ENCODE measurements at places on chromosomes 5 and 9. TPM values are rescaled to one million over a fixed set of nuclear protein-coding genes. Genes with fewer than 3 reads are reported as not detected.

DNA sequence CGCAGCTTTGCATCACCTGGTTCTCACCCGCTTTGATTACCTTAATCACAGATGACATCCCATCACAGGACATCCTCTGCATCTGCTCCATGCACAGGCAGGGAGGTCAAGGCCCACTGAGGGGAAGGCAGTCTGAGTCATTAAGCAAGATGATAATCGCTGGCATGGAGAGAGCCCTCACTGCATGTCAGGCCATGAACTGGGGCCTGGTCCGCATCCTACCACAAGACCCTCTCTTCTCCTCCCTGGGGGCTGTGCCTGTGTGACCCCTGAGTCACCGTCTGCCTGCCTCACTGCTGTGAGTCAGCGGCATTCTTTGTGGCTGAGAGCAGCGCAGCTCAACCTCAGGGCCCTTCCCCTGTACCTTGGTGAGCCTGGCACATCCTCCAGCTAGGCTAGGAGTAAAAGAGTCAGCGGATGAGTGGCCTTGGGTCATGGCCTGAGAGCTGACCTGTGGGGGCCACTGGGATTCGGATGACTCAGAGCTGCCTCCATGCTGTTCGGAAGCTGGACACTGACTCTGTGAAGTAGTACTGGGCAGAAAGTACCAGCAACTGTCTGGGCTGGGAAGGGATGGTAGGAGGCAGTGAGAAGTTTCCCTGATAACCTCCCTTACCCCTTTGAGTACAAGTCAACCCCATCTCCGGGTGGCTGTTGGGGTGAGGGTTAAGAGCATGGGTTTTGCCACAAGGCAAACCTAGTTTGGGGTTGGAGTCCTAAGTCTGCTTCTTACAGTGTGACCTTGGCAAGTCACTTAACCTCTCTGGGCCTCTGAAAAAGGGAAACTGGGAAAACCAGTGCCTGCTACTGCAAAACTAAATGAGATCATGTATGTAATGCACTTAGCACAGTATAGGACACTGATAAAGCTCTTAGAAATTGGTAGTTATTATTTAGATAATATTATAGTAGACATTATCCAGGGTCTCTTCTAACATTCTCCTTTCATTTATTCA, 14.6 kb upstream of the ARSI start:
- H3K27ac ChIP-seq = no peak overlapping the region
- H3K4me1 ChIP-seq = peaks cover 11% of the 10 kb centered on the region
- no peak overlapping the region for H3K4me3 ChIP-seq
- no peaks in the 10 kb centered on the region for H3K27me3 ChIP-seq
- H3K36me3 ChIP-seq = no peaks in the 10 kb centered on the region

DNA sequence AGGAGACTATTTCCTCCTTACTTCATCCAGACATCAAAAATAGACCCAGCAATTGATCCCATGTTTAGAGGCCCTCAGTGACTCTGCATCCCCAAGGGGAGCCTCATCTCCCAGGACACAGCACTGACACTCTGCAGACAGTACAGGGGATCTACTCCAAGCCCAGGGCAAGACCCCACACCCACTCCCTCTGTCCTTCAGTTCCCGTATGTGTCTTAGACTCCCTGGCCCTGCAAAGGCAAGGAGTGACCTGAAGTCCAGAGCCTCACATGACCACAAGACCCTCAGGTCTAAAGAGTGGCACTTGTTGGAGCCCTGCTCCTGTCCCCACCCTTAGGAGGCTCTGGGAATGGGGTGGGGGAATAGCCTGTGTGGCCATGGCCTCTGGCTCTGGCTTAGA, 21.7 kb downstream of the IGIP start:
- peaks cover 15% of the 10 kb centered on the region for H3K4me1 ChIP-seq
- H3K27ac ChIP-seq = no peak overlapping the region
- H3K36me3 ChIP-seq = no peaks in the 10 kb centered on the region
- H3K27me3 ChIP-seq = no peaks in the 10 kb centered on the region
- no peak overlapping the region for H3K4me3 ChIP-seq

DNA sequence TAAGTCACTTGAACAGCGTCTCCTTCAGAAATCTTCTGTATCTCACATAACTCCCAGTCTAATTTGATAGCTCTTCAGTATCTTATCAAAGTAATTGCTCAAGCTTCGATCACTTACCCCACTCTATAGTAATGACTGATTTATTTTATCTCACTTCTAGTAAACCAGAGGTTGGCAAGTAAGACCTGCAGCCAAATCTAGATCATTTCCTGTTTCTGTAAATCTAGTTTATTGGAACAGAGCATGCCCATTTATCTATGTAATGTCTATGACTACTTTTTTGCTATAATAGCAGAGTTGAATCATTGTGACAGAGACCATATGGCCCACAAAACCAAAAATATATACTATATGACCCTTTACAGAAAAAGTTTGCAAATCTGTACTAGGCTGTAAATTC, 40.1 kb downstream of the TSSK1B start:
- no peaks in the 10 kb centered on the region for H3K36me3 ChIP-seq
- H3K4me1 ChIP-seq = no peaks in the 10 kb centered on the region
- no peak overlapping the region for H3K4me3 ChIP-seq
- no peak overlapping the region for H3K27ac ChIP-seq

DNA sequence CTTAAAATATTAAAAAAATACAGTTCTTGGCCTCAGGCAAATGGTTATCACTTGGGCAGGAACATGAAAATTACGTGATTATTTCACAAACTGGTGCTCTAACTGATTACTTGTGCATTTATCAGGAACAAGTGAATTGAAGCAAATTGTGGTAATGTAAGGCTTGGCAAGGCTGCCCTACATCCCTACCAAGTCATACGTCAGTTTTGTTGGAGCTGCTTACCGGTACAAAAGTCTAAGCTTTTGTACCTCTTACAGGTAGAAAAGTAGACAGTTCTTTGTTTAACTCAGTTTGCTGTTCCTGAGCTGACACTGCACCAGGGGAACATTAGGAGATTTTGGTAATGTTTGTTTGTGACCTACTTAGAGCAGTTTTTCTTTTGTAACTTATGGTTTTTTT, 2.2 kb downstream of the G3BP1 start:
- peaks cover 2% of the 10 kb centered on the region for H3K4me1 ChIP-seq
- peak overlapping the region; percentile 74 for H3K4me3 ChIP-seq
- DNase-seq = no peak
- H3K27me3 ChIP-seq = no peaks in the 10 kb centered on the region
- H3K36me3 ChIP-seq = peaks cover 16% of the 10 kb centered on the region

- no peak overlapping the region for H3K27ac ChIP-seq
- no peak for DNase-seq
- H3K4me1 ChIP-seq = no peaks in the 10 kb centered on the region
- no peaks in the 10 kb centered on the region for H3K36me3 ChIP-seq
These were observed 1429.3 kb downstream of the EFNA5 start for GRCh38 chr5:106241409-106241808.

GRCh38 chr9:96502539-96503373, 52.8 kb downstream of the HABP4 start:
- no peaks in the 10 kb centered on the region for H3K27me3 ChIP-seq
- H3K4me1 ChIP-seq = peaks cover 13% of the 10 kb centered on the region
- no peak overlapping the region for H3K27ac ChIP-seq
- no peaks in the 10 kb centered on the region for H3K36me3 ChIP-seq
- H3K4me3 ChIP-seq = no peak overlapping the region
- DNase-seq = no peak

GRCh38 chr9:5910413-5911057, 19.8 kb downstream of the MLANA start:
- no peaks in the 10 kb centered on the region for H3K4me1 ChIP-seq
- H3K4me3 ChIP-seq = no peak overlapping the region
- no peak for DNase-seq
- H3K27me3 ChIP-seq = no peaks in the 10 kb centered on the region
- peaks cover 42% of the 10 kb centered on the region for H3K36me3 ChIP-seq

GRCh38 chr5:36728697-36729543, 122.5 kb downstream of the SLC1A3 start:
- no peaks in the 10 kb centered on the region for H3K27me3 ChIP-seq
- H3K4me3 ChIP-seq = no peak overlapping the region
- H3K36me3 ChIP-seq = no peaks in the 10 kb centered on the region

DNA sequence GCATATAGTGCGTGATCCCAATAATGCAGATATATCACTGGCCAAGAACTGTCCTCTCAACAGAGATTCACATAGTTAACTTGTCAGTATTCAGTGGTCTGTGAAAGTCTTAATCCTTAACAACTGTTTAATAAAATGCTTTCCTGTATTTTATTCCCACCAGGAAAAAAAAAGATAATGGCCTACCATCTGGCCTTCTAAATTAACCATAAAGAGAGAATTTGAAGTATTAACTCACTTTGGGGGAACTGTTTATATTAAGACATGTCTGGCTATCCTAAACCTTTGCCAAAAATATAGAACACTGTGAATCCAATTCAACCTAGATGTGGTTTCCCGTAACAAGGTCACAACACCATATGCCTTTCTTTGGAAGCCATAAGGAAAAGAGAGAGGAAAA, 818 bp upstream of the FREM1 start:
- no peaks in the 10 kb centered on the region for H3K27me3 ChIP-seq
- peaks cover 18% of the 10 kb centered on the region for H3K4me1 ChIP-seq
- H3K36me3 ChIP-seq = no peaks in the 10 kb centered on the region
- no peak overlapping the region for H3K4me3 ChIP-seq

- no peak overlapping the region for H3K4me3 ChIP-seq
- H3K36me3 ChIP-seq = no peaks in the 10 kb centered on the region
- H3K27me3 ChIP-seq = no peaks in the 10 kb centered on the region
- H3K4me1 ChIP-seq = no peaks in the 10 kb centered on the region
- H3K27ac ChIP-seq = no peak overlapping the region
These were observed 1038.8 kb upstream of the ARRDC3 start for GRCh38 chr5:92421942-92422341.

DNA sequence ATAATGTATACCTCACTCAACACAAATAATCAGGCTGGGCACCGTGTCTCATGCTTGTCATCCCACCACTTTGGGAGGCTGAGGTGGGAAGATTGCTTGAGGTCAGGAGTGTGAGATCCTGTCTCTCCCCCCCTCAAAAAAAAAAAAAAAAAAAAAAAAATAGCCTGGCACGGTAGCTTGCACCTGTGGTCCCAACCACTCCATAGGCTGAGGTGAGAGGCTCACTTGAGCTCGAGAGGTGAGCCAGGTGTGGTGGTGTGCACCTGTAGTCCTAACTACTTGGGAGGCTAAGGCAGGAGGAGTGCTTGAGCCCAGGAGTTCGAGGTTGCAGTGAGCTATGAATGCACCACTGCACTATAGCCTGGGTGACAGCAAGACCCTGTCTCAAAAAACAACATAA, 9.6 kb upstream of the ETF1 start:
- no peak overlapping the region for H3K27ac ChIP-seq
- no peaks in the 10 kb centered on the region for H3K27me3 ChIP-seq
- H3K36me3 ChIP-seq = peaks cover 43% of the 10 kb centered on the region
- no peaks in the 10 kb centered on the region for H3K4me1 ChIP-seq

DNA sequence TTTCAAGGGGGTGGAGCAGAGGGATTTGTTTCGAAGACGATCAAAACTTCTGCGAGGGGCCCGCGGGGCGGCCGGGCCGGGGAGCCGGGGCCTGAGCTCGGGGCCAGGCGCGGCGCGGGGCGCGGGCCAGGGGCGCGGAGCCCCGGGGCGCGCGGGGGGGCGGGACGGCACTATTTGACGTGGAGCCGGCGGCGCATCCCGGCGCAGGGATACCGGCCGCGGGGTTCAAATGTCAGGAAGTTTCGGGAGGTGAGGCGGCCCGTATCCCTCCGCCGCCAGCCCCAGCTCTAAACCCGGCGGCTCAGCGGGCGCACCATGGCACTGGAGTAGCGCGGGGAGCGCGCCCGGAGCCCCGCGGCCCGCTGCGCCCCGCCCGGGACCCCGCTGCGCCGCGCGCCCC, at the start of gene LMX1B:
Gene LMX1B, plus strand, starts transcription at position 278 of the 400 bp plus-strand sequence. CDS start 522 bp downstream, outside the sequence.
- peak; percentile 64 for DNase-seq
- H3K4me1 ChIP-seq = peaks cover 39% of the 10 kb centered on the region
- H3K36me3 ChIP-seq = no peaks in the 10 kb centered on the region
- H3K4me3 ChIP-seq = peak within 1 kb of the TSS; percentile 59
- peak within 1 kb of the TSS; percentile 22 for H3K27ac ChIP-seq

DNA sequence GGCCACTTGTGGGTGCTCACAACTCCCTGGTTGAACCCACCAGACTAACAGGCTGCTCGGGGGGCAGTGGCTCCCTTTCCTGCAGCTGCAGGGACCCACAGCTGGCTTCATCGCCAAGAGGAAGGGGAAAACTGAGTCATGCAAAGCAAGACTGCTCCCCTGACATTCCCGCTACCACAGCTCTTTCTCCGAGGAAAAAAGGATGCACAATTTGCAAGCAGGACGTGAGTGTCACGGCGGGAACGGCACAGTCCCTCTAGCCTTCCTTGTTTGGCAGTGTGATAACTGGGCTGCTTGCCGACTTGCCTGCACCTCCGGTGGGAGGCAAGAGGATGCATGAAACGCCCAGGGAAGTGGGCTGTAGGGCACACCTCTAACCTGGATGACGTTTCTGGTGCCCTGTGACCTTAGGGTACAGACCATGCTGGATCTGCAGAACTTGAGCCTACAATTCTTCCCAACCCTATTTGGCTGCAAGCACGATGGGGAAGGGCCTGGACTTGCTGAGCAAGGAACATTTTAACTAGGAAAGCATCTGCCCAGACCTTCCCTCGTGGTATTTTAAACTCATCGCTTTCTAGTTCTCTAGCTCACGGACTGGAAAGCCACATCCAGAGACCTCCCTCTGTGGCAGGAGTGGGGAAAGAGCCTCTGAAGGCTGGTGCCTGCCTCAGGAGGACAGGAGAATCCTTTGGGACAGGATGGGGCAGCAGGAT, 7.8 kb downstream of the SH3PXD2B start:
- H3K4me1 ChIP-seq = peaks cover 75% of the 10 kb centered on the region
- peak overlapping the region; percentile 55 for H3K27ac ChIP-seq
- H3K4me3 ChIP-seq = no peak overlapping the region
- peak; percentile 57 for DNase-seq
- no peaks in the 10 kb centered on the region for H3K27me3 ChIP-seq

- no peak for DNase-seq
- no peaks in the 10 kb centered on the region for H3K27me3 ChIP-seq
- H3K27ac ChIP-seq = no peak overlapping the region
These were observed 48.9 kb upstream of the NRARP start for GRCh38 chr9:137350696-137351584.

DNA sequence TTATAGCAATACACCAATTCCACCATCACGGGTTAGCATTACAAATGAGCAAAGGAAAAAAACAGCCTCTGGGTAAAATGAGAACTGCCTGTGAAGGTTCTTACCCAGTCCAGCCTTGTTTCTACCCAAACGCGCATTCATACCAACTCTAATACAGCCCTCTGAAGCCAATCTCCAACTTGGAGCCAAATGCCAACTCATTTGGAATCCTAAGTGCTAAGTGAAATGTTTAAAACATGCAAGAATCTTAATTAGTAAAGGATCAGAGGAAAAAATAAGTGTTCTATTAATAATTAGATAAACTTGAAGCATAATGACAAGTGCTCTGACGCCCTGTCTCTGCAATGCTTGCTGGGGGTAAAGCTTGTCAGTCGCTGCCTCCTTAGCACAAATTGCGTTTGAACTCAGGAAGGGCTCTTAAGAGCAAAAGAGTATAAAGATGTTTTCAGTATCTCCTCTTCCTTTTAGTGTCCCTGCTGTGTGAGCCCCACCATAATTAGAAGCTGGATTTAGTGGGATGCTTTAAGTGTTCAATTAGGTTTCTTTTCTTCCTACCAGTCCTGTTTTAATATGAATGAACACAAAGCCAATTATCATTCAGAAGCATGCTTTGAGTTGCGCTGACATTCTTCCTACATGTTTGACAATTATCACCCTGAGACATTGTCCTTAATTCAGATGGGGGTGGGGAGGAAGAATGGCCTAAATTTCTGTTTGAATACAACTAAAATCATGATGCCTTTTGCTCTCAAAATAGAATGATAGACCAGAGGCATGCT, 537.6 kb downstream of the DTWD2 start:
- H3K27ac ChIP-seq = no peak overlapping the region
- H3K4me1 ChIP-seq = no peaks in the 10 kb centered on the region
- no peaks in the 10 kb centered on the region for H3K36me3 ChIP-seq
- no peaks in the 10 kb centered on the region for H3K27me3 ChIP-seq
- DNase-seq = no peak

GRCh38 chr9:98997604-98998003, 53.9 kb downstream of the COL15A1 start:
- H3K27me3 ChIP-seq = no peaks in the 10 kb centered on the region
- H3K36me3 ChIP-seq = peaks cover 5% of the 10 kb centered on the region

The GLDC gene
- not detected for total RNA-seq

The PDLIM4 gene
- total RNA-seq = 3.6 TPM

The CTSL gene
- 143 TPM for total RNA-seq

The SIT1 gene
- total RNA-seq = 4.2 TPM
